ENCODE measurements at places on chromosomes 1 and 21.

DNA sequence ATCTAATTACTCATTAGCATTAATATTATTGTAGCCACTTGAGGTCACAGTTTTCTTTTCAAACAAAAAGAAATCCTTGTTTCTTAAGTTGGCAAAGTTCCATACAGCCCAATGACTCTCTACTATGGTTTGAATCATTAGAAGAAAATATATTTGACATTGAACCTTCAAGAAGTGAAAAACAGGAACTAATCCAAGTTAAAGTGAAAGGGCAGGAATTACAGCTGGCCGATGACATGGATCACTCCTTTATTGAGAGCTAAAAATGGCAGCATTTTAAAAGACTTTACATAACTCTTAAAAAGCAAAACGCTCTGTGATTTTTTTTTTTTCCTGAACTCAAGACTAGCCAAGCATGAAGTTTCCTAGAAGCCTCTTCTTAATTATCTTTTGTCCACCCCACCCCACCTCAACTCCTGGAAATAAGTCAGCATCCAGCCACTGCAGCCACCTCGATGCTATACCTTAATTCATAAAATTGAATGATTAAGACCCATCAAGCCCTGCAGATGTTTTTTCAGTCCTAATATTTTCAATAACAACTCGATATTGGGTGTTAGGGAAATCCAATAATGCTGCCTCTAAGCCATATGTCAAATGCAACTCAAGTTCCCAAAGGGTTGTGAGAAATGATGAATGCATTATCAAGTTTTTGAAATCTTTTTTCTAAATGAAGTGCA lies 323.1 kb downstream of the HHIPL2 start:
- no peak for DNase-seq

DNA sequence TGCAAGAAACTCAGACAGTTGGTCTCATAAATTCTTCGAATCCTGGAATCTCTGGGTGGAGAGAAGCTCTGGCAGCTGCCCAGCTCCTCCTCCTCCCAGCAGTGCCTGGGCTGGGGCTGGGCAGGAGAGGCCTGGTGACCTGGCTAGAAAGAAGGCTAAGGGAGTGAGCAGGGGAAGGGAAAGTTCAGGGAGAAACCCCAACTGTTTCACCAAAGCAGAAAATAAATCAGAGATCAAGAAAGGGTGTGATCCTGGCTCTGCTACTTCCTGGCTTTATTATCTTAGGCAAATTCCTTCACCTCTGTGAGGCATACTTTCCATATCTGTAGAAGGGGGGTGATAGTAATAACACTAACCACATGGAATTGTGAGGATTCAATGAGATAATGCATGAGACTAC lies 8.8 kb upstream of the COL16A1 start:
- DNase-seq = no peak

DNA sequence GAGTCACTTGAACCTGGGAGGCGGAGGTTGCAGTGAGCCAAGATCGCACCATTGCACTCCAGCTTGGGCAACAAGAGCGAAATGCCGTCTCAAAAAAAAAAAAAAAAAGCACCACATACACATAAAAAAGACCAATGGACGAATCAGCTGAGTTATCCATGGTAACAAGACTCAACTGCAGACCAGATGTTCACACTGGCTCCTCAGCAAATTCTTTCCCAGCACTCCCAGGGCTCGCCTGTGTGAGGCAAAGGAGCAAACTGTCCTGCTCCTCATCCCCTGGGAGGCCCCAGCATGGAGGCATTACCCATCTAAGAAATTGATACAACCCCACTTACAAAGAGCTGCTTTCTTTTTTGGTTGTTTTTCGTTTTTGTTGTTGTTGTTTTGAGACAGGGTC lies 3.1 kb downstream of the TMEM234 start:
- DNase-seq = no peak

DNA sequence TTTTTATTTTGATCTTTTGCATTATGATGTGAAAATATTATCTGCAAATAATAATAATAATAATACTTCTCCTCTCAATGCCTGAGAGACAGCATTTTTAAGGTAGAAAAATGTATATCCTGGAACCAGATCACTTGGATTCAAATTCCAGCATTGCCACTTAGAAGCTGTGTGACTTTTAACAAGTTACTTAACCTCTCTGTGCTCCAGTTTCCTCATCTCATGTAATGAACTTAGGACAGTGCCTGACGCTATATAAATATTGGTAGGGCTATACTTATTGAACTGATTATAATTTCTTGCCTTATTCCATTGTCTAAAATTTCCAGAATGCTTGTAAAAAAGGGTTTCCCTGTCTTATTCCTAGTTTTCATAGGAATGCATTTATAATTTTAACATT lies 137.2 kb downstream of the IGSF21 start:
- DNase-seq = no peak

DNA sequence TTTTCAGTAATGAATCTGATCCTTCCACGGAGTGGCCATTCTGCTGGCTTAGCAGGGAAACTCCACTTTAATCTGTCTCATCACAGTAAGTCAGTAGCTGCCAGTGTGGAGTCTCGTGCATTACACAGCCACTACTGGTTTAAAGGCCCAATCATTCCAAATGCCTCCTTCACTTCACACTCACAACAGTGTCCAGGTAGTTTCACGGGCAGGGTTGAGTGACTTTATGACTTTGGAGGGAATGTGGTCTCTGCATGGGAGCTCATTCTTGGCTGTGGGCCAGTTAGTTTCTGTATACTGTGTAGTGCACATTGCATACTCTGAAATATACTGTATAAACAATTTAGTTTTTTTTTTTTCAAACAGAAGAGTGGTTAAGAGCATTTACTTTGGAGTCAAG lies 34.6 kb upstream of the C1orf87 start:
- DNase-seq = no peak

- DNase-seq = no peak
These were observed 28.1 kb downstream of the ERI3 start for GRCh38 chr1:44326821-44327465.
